Immature natural killer cell (primary cell): ENCODE measurements at places on chromosomes 13 and 19. TPM values are rescaled to one million over a fixed set of nuclear protein-coding genes. Genes with fewer than 3 reads are reported as not detected.

The ONECUT3 gene
- not detected for polyA plus RNA-seq

The OR10H1 gene
- not detected for polyA plus RNA-seq

The RNF17 gene
- not detected for polyA plus RNA-seq

The RXFP2 gene
- polyA plus RNA-seq = not detected

The INSR gene
- polyA plus RNA-seq = 0.04 TPM

The MPND gene
- 9.0 TPM for polyA plus RNA-seq

GRCh38 chr19:42246143-42246921, 3.9 kb upstream of the GSK3A start:
- no peaks in the 10 kb centered on the region for H3K27me3 ChIP-seq
- peaks cover 31% of the 10 kb centered on the region for H3K4me1 ChIP-seq
- H3K36me3 ChIP-seq = no peaks in the 10 kb centered on the region
- no peak for DNase-seq
- no peak overlapping the region for H3K4me3 ChIP-seq

GRCh38 chr13:20369886-20370361, 137.8 kb upstream of the GJB6 start:
- H3K4me1 ChIP-seq = no peaks in the 10 kb centered on the region
- DNase-seq = no peak
- H3K4me3 ChIP-seq = no peak overlapping the region

GRCh38 chr19:48962849-48963165, 2.3 kb upstream of the FTL start:
- H3K27me3 ChIP-seq = peaks cover 20% of the 10 kb centered on the region
- DNase-seq = no peak
- H3K4me3 ChIP-seq = peak overlapping the region; percentile 55
- peaks cover 3% of the 10 kb centered on the region for H3K36me3 ChIP-seq
- H3K27ac ChIP-seq = peak overlapping the region; percentile 94

GRCh38 chr13:30652746-30653386, 35.1 kb downstream of the USPL1 start:
- no peak for DNase-seq
- H3K4me1 ChIP-seq = peaks cover 10% of the 10 kb centered on the region
- H3K36me3 ChIP-seq = peaks cover 56% of the 10 kb centered on the region
- H3K27ac ChIP-seq = peak overlapping the region; percentile 65
- H3K27me3 ChIP-seq = peaks cover 3% of the 10 kb centered on the region
- no peak overlapping the region for H3K4me3 ChIP-seq
